ENCODE measurements at places on chromosomes 5 and 9.

DNA sequence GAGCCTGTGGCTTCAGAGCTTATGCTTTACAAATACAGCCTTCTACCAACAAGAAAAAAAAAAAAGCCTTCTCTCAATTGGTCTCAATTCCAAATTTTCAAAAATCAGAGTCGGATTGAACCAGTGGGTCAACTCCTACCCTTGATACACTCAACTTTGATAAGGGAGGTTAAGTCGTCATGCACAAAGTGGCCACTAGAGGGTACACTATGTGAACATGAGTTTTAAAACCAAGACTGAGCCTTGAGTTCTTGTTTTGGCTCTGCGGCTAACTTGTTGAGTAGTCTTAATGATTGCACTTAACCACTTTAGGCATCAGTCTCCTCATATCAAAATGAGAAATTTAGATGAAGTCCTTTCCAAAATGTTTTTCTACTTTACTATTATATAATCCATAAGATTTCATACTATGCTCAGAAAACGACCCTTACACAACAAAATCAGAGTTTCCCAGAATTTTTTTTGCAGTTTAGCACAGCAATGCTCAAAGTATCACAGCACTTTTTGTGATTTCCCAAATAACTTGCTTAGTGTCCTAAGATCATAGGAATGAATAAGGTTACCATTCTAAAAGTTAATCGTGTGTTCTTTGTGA, 92.9 kb upstream of the MTAP start:
- DNase-seq = peak; percentile 46

DNA sequence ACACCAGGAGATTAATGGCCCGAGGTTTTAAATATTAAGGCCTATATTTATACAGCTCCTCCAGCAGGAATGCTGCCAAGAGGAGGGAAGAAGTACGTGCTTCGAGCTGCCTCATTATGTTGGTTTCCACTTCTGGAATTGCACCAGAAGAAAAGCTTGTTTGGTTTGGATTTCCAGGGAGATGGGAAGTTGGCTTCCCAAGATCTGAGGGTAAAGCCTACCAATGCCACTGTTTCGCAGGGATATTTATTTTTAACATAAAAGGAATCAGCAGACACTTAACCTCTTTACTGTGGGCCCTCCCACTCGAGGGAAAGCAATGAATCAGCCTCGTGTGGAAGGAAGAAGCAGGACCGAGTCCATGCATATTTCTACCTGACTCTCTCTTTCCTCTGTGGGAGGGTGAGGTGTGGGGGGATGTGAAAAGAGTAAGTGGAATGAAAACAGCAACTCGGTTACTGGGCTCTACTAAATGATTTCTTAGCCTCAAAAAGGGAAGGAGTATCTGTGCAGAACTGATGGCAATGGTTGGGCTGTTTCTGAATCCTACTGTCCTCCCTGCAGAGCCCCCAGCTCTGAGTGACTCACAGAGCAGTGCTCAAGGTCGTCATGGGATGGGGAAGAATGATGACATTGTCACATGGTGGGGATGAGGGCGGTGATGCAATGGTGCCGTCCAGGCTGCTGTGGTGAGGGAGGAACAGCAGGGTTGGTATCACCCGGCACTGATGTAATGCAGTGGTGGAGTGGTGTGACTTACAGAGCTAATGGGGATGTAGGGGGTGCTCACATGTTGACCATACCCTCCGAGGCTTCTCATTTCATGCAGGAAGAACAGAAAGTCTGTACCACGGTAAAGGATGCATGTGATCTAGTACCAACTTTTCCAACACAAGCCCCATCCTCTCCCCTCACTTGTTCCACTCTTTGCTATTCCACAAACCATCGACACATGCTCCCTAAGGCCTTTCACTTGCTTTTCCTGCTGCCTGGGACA, 215.0 kb upstream of the PANK3 start:
- DNase-seq = no peak

DNA sequence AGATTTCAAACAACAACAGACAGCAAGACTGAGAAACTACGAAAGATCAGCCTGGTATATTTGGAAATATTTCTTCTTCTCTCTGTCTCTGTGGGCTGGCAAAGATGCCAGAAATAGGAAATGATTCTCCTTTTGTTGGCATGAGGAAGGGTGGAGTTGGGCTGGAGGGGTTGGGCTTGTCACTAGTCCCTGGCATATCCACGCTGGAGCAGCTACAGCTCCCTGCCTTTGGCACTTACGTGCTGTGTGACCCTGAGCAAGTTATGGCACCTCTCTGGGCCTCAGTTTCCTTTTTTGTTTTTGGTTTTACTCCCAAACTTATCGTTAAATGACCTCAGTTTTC, 354 bp upstream of the KCNMB1 start:
- no peak for DNase-seq

- no peak for DNase-seq
Observed at GRCh38 chr5:177008716-177009115, 2.1 kb upstream of the UIMC1 start.

- DNase-seq = no peak
Observed at GRCh38 chr5:1202026-1202797, 817 bp downstream of the SLC6A19 start.

DNA sequence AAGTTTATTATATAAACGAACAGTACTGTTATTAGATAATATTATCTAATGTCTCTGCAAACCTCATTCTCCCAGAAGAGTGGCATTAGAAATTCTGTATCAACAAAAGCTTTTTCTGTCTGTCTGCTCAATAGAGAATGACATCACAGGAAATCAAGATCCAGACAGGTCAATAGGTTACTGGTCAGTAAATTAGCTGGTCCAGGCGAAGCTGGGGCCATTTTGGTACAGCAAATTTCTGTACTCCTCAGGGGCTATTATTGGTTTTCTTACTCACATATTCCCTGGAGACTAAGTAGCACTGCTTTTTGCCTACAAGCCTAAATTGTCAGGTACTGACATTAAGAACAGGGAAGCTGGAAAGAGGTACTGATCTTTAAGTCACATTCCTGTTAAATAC, 80.5 kb downstream of the PLPP1 start:
- no peak for DNase-seq

Data from cerebellar cortex (tissue), 1 donor.